ENCODE measurements at places on chromosomes 3 and 15.
A peak's percentile ranks its signal among the peaks of the same experiment; 100 is the strongest.

DNA sequence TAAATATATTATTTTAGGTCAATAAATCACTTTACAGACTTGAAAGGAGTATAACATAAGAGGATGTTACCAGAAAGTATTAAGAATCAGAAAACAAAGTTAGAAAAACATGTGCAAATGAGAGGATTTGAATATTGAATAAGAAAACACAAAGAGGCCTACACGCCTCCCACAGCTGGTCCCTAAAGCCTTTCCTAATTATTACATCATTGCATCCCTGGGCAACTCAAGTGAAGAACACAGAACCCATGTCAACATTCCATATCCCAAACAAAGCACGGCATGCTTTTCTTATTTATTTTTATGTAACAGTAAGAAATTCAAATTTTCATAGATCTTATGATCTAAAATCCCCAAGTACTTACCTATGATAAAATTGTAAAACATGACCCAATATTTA lies 61.2 kb downstream of the HERC1 start:
- no peak for DNase-seq

- DNase-seq = peak; percentile 72
Measured at GRCh38 chr3:14124223-14124614, 451 bp downstream of the CHCHD4 start.

DNA sequence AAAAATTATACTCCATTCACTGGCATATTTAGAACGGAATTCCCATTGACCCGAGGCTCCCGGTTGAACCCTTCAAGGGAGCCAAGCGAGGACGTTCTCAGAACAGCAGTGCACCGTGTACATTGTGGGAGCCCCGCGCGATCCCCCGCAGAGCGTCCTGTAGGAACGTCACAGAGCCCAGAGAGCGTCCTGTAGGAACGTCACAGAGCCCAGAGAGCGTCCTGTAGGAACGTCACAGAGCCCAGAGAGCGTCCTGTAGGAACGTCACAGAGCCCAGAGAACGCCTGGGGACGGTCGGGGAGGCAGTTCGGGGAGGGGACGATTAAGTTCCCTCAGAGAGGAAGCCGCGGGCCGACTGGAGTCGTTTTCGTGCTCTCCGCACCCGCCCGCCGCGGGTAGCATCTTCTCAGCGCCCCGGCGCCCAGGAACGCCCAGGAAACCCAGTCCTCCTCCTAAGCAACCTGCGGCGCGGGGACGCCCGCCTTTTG lies 506 bp upstream of the ATP1B3 start:
- no peak for DNase-seq

GRCh38 chr15:93253681-93254080 lies 164.7 kb upstream of the RGMA start:
- DNase-seq = no peak

DNA sequence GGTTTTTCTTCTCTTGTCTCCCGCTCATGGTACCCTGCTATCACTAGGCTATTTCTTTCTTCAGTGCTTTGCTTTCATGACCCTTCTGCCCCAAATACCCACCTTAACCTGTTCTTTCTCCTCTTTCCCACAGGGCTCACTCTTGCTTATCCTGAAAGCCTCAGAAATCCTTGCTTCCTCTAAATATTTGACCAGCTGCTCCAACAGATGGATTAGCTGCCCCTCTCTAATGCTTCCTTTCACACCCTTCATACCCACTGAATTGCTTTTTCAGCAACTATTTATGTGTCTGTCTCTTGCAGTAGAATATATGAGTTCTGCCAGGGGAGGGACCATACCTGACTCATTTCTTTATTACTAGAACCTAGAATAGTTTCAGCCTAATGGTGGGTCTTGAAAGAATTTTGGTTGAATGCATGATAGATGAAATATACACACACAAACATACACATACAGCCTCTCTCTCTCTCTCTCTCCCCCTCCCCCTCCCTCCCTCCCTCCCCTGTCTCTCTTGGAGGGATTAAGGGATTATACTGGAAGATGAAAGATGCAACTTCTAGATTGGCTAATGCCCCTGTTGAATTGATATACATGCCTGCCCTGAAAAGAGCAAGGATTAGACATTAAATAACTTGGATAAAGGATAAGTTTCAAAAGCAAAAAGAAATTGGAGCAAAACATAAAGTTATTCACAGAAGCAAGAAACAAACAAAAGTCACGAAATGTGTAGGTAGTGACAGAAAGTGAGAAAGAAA lies 95.0 kb upstream of the GADL1 start:
- DNase-seq = no peak

- DNase-seq = no peak
Measured at GRCh38 chr15:81299630-81300273, 24.2 kb downstream of the STARD5 start.

DNA sequence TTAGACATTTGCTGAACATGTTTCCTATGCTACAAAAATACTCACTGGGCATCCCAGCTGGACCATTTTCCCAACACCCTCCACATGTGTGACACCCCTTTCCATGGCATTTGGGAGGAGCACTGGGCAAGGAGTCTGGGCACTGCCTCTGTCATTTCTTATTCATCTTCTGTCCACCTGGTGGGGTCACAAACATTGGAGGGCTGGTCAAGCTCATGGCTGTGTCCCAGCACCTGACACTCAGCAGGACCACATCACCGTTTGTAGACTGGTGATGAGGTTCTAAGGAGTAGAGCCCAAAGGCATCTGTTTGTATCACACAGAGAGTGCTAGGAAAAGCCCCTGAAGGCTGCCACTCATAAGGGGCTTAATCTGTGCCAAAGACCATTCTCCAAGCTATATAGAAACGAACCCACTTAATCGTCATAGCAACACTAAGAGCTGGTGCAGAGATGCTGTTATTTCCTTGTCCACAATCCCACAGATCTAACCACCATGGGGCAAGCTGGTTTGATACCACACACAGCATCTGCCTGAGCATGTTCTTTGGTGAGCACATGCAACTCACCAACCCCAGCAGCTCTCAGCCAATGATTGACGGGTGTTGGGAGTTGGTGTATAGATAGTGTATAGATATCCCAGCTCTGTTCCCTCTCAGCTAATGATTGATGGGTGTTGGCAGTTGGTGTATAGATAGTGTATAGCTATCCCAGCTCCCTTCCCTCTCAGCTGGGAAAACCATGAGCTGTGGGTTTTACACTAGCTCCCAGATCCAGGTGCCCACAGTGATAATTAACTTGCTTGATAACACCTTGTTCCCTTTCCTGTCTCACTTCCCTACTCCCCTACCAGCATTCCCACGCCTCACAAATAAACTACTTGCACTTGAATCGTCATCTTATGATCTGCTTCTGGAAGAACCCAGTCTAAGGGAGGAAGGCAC lies 42.7 kb upstream of the ATP2B2 start:
- no peak for DNase-seq

- no peak for DNase-seq
Measured at GRCh38 chr15:25852661-25853524, 10.2 kb downstream of the ATP10A start.

GRCh38 chr3:53941184-53941583 lies 49.5 kb upstream of the SELENOK start:
- no peak for DNase-seq

- no peak for DNase-seq
Measured at GRCh38 chr15:80557441-80558234, 137.5 kb upstream of the ABHD17C start.

- no peak for DNase-seq
Measured at GRCh38 chr3:77800893-77801292, 761.0 kb downstream of the ROBO2 start.

- no peak for DNase-seq
Measured at GRCh38 chr3:24740326-24740725, 245.7 kb upstream of the THRB start.

DNA sequence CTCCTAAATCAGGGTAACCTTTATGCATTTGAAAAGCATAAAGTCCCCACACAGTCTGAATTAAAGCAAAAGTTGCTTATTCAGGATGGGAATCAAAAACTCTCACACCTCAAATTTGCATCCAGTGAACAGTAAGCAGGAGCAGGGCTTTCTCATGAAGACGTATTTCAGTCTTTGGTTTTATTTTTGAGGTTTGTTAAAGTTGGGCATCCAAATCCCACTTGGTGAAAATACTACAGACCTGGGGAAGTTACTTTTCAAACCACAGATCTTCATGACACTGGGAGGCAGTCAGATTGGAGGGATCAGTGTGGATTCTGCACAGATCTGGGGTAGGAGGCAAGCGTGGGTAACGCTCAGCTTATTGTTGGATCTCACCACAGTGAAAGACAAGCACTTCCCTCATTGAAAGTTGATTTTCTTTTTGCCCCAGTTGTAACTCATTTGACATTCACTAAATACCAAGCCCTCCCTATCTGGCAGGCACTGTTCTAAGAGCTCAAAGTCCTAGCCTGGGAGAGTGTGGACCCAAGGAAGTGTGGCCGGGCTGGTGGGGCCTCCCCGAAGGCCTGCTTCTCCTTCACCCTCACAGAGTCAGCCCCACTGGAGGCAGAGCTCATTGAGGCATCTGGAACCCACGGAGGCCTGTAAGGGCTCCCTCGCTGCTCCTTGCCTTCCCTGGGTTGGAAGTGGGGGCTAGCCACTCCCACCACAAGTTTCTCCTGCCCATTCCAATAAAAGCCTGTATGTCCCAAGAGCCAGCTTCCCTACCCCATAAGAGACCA lies 783 bp upstream of the ISG20 start:
- DNase-seq = no peak

GRCh38 chr3:121490161-121490560 lies 55.6 kb downstream of the POLQ start:
- no peak for DNase-seq

DNA sequence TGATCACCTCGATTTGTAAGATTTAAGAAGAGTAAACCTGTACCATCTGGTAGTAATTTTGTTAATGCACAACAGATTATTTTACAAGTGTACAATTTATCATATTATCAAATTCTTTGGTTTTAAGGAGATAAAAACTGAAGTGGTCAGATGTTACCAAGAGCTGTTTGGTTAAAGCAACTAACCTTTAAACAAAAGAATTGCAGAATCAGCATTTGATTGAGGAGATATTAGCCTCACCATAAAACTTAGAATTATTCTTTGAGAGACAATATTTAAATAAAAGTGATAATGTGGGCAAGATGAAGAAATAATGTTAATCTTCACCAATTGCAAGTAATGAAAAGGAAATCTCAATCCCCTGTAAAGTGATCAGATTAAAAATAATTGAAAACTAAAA lies 1034.9 kb downstream of the ROBO1 start:
- no peak for DNase-seq

DNA sequence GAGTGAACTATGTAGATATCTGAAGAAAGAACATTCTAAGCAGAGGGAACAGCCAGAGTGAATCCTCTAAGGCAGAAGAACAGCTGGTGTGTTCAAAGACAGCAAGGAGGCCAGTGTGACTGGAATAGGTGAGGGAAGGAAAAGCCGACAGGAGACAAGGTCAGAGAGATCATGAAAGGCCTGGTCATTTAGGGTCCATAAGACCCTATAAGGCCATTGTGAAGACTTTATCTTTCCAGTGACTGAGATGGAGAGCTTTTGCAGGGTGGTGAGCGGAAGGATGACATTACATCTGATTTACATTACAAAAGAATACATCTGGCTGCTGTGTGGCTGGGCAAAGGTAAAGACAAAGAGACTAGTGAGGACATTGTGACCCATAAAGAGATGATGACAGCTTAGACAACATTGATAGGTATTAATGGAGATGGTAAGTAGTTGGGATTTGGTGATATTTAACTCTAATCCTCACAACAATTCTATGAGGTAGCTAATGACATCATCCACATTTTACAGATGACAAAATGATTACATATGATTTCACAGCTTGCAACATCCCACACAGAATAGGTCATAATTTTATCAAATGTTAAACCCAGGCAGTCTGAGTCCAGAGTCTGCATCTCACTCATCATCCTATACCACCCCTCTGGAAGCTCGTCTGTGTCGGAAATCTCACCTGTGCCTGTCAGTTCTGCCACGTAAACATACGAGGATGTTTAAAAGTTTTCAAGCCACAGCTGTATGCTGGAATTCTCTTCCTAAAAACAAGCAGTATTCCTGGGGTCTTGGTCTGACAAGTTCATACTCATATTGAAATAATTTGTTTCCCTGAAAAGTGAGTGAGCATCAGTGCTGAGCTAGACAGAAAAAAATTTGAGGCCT lies 70.2 kb upstream of the PIK3R4 start:
- no peak for DNase-seq

GRCh38 chr3:24475925-24476324 lies 18.7 kb downstream of the THRB start:
- no peak for DNase-seq

GRCh38 chr3:73403444-73403843 lies 221.3 kb downstream of the PDZRN3 start:
- DNase-seq = no peak

- DNase-seq = no peak
Measured at GRCh38 chr3:132854856-132855535, 132.8 kb upstream of the NPHP3 start.

GRCh38 chr3:40827942-40828688 lies 303.4 kb downstream of the ZNF621 start:
- DNase-seq = no peak

- DNase-seq = no peak
Measured at GRCh38 chr3:176579711-176580185, 617.5 kb downstream of the TBL1XR1 start.

DNA sequence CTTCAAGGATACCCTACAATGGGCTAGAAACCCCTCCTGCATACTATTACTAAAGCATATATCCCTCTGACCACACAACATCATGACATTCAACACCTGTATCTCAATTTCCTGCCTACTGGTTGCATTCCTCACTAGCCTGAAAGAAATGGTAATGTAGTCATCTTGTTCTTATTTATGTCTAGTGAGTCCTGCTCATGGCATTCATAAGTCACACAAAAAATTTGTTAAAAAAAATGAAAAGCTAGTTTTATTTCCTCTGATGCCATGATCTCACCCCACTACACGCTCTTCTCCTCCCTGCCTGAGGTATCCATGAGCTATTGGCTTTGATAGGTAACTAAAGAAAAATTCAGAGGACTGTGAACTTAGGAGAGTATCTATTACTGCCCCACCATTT lies 284.5 kb downstream of the ZNF385D start:
- no peak for DNase-seq

DNA sequence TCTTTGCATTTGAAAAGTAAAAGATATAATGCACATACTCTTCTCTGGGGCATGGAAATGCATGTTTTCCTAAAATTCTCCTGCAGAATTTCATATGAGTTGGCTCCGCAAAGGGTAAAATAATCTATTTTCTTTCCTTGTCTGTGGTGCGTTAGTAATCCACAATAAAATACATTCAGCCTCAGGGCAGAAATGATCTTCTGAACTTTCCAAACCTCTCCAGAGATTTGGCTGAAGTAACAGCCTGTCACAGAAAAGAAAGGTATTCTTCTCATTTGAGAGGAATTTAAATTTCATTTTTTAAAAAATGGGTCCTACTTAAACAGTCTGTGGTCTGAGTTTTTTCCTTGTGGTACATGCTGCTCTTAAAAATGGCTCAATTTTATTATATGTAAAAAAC lies 182.7 kb upstream of the DCBLD2 start:
- DNase-seq = no peak

- DNase-seq = no peak
Measured at GRCh38 chr3:42148982-42149432, 57.9 kb downstream of the TRAK1 start.

DNA sequence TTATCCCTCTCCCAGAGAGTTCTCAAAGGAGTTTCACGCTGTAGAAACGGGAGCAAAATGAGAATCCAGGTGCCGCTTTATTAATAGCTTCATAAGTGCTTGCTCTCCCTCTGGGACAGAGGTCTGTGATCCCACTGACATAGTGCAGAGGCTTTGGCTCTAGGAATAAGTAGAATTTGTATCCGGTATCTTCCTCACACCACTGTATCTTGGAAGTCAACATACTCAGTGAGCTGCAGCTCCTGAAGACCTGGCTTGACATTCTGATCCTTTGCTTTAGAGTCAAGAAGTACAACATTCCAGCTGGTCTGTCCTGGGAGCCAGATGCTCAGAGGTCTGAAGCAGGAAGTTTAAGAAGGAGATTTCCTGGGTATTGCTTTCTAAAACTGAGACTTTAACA lies 323.0 kb downstream of the LPP start:
- DNase-seq = no peak
